ENCODE measurements at places on chromosomes 5 and 9. TPM values are rescaled to one million over a fixed set of nuclear protein-coding genes. Genes with fewer than 3 reads are reported as not detected.

IFNA13 gene
- total RNA-seq = not detected

PCDHGC5 gene
- 0.20 TPM for total RNA-seq

MAMDC2 gene
- 4.9 TPM for total RNA-seq

PCDHB3 gene
- total RNA-seq = 0.47 TPM
